AG10803 (cell line): ENCODE measurements at places on chromosomes 1 and 21.

DNA sequence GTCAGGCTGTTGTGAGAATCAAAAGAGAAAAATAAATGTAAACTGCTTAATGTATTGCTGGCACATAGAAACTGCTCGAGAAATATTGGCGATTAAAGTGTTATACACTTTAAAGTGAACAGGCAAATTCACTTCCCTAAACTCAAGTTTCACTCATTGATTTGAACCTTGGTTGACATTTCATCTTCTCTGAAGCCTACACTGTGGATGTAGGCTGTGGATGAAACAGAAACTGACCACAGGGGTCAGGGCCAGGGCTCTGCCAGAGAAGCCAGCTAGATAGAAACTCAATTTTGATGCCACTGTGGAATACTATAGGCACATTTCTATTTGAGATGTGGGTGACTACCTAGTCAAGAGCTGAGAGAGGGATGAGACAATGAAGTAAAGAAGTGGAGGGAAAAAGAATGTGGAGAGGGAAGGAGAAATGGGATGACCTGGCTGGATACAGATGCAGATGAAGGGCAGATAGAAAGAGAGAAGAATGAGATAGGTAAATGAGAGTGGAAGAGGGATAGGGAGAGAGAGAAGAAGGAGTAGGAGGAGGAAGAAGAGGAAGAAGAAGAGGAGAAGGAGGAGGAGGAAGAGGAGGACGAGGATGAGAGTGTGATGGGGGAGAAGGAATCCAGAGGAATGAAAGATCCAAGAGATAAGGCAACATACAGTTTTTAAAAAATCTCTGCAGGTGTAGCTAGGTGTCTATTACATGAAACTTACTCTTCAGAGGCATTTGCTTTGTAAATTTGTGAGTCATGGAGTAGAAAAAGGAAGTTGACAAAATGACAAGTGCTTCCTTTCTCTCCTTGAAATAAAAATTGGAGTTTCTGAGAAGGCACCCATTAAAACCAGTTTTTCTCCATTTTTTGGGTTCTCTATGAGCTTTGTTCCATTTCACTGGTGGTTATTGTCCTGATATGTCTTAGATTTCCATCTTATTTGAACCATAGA, 17.4 kb upstream of the CD1D start:
- no peak for DNase-seq

DNA sequence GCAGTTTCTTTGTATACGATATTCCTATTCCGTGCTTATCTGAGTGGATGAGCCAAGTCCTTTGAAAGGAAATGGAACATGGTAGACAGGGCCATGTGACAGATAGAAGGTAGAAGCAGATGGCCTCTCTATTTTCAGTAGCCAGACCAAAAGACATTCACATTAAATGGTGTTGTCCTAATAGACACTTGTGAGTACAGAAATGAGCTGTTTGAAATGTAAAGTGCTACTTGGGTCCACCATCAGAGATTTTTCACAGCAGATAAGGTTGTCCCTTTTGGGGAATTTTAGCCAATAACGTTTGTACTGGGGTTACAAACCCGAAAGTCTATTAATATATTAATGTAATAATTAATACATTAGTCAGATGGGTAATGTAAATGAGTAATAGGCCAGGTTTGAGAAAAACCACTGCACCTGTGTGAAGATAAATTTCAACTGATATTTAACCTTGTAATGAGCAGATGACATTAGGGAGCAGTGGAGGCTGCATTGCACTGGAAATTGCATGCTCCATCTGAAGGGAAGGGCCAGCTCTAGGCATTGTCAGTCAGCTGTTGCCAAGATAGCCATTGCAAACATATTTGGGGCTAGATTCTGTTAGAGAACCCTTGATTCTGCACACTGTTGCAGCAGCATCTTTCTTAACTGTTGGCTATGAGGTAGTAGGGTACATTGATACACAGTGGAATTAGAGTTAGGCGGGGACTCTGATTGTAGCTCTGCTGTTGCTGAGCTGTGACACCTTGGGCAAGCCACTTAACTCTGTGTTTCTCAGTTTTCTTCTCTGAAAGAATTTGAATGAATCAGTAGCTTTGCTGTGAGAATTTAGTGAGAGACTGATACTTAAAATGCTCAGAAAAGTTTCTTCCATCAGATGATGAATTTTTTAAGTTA, 43.8 kb downstream of the FGGY start:
- DNase-seq: no peak

DNA sequence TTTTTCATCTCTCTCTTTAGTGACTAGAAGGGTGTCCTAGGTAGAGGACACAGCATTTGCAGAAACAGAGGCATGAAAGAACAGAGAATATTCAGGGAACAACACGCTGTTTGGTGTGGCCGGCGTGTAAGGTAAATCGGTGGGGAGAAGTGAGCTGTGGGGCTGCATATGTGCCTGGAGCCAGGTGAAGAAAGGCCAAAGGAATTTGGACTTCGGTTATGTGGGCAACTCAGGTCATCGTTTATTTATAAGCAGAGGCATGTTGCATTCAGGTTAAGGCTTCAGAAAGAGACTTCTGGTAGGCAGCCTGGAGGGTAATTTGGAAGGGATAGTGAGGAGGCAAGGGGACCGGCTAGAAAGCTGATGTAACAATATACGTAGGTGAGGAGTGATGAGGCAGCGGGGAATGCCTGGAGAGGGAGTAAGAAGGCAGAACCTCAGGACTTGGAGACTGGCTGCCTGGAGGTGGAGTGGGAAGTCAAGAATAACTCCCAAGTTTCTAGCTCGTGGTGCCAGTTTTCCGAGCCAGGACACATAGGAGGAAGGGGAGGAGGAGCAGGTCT, 64.1 kb upstream of the ACOT11 start:
- no peak for DNase-seq

DNA sequence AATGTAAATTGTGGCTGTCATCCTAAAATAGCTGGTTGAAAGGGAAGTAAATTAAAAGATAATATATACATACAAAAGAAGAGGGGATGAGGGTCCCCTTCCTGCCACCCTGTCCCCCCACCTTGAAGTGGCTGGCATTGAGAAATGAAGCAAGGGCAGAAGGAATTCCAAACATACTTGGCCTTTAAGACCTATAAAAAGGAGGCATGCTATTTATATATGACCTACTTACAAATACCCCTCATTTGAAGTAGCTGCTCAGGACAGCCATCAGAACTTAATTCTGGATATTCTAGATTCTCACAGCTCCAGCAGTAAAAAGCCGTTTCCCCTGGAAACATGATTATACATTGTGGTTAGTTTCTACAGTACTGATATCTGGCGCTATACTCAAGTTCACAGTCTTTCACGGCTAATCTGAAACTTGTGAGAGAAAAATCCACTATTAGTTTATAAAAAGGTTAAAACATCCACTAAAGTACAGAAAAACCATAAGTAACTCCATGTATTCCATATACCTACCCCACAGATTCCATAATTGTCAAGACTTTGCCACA, 9.6 kb upstream of the MAP10 start:
- DNase-seq: no peak

DNA sequence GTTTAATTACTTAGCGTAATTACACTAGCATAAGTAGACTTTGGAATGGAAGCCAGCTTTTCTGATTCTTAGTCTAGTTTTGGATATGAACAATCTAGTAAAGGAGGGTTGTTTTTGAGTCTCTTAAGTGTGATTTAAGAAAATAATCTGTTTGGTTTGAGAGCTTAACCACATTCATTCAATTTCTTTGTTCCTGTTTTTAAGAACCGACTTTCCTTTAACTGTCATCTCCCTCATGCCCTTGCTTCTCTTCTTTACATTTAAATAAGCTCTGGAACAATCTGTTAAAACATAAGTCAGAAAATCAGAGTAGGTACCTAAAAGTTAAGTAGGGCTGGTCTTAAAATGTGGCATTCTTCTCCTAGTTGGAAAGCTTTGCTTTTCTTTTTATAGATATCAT, 27.7 kb downstream of the CDC42 start:
- DNase-seq: no peak

- no peak for DNase-seq
Measured at GRCh38 chr1:97610748-97611147, 310.1 kb downstream of the DPYD start.

GRCh38 chr1:236154671-236155398, 12.5 kb downstream of the GPR137B start:
- DNase-seq: no peak

DNA sequence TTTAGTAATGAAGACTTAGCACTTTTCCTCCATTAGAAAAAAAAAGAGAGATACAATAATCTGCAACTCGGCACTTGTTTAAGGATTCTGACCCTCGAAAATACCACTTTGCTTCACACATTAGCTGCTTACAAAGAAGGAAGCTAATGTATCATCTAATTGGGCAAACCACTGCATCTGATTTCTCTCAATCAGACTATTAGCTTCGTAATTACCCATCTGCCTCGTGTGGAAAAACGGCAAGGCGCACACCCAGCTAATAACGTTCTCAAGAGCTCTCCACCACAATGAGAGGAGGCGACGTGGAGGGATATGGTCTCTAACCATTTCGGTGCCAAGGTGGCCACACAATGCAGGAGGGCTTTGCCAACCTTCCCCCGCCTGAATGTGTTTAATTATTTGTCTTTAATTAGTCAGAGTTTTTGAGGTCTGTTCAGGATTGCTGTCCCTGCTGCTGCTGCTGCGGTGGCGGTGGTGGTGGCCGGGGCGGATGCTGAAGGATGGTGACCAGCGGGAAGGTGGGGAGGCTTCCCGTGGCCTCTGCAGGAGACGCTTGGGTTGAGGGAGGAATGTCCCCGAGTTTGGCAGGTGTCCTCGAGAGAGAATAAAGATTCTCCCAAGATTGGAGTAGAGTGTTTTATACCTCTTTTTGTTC, 374.5 kb downstream of the RPS6KC1 start:
- no peak for DNase-seq

GRCh38 chr1:114368560-114369255, 142.3 kb downstream of the TRIM33 start:
- no peak for DNase-seq

GRCh38 chr1:27473755-27474154, 16.2 kb downstream of the WASF2 start:
- DNase-seq: no peak

DNA sequence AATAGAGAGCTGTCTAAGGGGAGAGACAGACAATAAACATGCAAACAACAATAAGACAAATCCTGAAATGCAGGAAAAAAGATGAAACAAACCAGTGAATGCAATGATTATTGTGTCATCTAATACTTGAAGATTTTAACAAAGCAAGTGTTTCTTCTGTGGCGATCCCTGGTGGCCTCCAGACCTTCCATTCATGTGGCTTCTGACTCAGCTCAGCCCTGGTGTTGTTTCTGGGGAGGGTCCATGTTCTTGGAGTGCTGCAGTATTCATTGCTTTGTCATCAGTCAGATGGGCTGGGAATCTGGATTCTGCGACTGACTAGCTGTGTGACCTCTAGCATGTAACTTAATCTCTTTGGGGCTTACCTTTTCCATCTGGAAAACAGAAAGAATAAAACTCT, 1.5 kb upstream of the C2CD4D start:
- DNase-seq: no peak

DNA sequence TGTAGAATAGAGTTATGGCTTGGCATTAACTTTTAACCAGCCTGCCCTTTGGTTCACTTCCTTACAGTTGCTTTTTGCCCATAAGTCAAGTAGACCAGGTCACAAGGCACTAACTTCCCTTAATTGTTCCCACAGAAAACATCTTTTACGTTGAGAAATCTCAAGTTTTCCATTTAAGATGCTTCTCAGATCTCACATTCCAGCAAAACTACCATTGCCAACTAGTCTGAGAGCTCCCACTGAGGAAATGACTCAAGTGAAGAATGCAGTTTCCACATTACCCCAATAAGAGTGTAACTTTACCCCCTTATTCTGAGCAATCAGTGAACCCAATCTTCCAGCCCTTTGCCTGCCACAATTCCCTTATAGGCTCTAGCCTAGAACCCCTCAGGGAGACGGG, 502.2 kb upstream of the OLFM3 start:
- peak; percentile 0 for DNase-seq

DNA sequence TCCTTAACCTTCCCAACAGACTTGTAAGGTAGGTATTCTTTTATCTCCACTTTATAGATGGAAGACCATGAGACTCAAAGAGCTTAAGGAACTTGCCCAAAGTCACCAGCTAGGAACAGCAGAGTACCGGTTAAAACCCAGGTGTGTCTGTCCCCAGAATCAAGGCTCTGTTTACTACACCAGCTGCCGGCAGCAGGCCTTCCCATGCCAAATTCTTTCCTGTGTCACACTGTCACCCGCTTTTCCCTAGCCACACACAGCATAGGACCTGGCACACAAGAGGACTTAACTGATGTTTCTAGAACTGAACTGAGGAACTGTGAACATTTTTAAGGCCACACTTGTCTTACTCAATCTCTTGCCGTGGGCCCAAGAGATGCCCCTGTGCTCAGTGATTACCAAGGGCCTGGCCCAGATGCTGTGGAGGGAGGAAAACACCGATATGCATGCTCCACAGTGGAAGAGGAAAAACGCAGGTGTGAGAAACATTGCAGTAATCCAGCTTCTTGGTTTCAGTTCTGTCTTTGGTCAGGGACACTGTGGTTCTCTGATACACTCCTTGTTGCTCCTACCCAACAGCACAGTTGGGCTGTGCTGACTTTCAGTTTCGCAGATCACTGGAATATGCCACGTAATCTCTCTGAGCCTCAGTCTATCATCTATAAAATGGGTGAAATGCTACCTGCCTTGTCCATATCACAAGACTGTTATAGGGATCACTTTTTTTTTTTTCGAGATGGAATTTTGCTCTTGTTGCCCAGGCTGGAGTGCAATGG, 13.9 kb upstream of the LY9 start:
- no peak for DNase-seq

DNA sequence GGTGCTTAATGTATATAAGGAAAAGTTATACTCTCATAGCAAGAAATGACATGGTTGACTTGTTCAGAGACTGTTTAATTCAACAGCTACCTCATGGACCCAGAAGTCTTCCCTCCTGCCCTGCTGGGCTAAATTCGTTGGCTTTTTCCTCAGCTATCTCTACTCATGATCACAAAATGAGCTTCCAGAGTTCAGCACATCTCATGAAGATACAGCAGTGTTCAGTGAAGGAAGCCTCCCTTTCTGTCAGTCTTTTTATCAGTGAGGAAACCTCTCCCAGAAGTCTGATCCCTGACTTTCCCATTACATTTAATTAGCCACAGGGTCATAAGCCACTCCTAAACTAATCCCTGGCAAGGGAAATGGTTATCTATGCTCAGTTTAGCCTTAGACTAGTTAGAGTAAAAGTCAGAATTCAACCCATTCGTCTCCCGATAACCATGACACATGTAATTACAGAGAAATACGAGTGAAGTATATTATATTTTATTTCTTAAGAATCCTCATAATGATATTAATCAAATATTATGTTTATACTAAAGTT, 97.5 kb downstream of the DENND1B start:
- DNase-seq: no peak

- no peak for DNase-seq
Measured at GRCh38 chr1:167943541-167943940, 6.7 kb upstream of the MPC2 start.

- peak; percentile 55 for DNase-seq
Measured at GRCh38 chr21:41816583-41817165, 49.8 kb upstream of the RIPK4 start.

GRCh38 chr1:117093091-117093534, 28.4 kb downstream of the TRIM45 start:
- peak; percentile 94 for DNase-seq

GRCh38 chr21:32547018-32547417, 38.3 kb downstream of the TCP10L start:
- no peak for DNase-seq
